T-helper 1 cell (primary cell): ENCODE measurements at places on chromosomes 12 and 14.

DNA sequence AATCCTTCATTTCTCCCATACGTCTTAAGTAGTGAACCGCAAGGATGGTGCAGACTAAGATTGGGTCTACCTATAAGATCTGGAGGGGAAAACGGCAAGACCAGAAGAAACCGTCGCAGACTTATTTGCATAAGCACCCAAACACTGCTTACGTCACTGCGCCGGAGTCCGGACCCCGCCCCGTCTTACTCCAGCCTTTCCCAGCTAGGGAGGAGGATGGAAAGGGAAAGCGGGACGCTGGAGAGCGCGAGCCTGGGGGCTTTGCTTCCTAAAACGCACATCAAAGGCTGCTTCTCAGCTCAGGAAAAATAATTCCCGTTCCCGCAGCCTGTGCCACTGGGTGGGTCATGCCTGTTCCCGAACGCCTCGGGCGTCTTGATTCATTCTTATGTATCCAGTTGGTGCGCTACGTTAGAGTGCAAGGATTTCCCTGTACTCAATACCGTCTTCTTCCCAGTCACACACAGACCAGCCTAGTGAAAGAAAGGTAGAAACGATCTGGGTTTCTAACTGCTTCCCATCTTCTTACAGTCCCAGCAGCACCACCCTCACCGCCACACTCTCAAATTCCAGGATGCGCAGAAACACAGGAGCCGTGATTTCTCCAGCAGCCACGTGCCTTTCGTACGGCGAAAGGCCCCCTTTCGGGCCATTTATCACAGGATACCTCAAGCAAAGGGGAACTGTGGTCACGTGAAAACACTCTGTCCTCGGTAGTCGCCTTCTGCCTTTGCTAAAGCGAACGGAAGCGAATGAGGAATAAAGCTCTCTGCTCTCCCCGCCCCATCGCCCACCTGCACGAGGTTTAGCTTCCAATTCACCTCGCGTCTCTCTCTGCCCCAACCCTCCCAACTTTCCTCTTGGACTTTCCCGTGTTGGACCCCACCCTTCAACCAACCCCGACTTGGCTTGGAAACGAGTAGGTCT is 1.1 kb downstream of the SLC6A15 start:
- DNase-seq, result no peak

DNA sequence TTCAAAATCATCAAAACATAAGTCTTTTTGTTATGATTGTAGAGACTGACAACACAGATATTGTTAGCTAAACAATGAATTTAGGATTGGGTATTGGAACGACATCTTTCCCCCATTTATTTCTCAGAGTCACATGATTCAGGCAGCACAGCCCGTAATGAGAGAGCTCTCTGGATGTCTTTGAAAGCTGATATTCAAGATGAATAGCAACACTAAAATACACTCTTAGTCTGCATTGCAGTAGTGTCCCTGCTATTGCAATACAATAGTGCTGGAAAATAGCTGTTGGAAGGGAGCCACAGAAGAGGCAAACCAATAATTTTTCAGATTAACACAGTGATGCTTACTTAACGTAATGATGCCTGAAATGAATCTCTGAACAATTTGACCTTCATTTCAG is 9.9 kb downstream of the GTSF1 start:
- no peak for DNase-seq

DNA sequence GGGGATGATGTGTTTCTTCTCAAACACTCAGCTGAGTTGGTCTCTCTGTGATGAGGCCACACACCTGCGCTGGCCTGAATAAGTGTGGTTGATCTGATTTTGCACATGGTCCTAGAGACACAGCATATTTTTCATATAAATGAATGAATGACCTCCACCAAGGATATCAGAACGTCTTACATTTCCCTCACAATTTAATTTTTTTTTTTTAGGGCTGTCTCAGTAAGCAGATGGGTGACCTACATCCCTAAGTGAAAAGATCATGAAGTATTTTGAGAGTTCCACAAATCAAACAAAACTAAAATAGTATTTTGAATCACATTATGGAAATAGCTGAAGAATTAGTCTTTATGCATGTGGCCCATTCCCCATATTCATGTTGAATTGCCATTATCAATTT is 333.7 kb upstream of the TMTC1 start:
- DNase-seq, result no peak

GRCh38 chr12:124715121-124715990 is 147.9 kb upstream of the NCOR2 start:
- no peak for DNase-seq

DNA sequence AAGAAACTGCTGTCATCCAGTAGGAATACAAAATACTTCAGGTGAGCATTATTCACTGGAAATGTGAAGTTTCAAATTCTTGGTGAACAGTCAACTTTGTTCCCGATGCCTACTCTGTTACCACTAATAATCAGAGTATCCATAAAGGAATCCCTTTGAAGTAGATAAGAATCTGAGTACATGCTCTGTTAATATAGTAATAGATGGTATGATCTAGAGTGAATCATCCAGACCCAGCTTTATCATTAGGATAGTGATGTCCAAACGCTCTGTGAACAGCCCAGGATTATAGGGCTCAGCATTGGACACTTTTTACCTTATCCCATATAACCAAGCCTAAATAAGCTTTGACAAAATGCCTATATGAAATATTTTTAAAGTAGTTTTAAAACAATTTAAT is 33.3 kb downstream of the PPP2R3C start:
- DNase-seq, result no peak

DNA sequence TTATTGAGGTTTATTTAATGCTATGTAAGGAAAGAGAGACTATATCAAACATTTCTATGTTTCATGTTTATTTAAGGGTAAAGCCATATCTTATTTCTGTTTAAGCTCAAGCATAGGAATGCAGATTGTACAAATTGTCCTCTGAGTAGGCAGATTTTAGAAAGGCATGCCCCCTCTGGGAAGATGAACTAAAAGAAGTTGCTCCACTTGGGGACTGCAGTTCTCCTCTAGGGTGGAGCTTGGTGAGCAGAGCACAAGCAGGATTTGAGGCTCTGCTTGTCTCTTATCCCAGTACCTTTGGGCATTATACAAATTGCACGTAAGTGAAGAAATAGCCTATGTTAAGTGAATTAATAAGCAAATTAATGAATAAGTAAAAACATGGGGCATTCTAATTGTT is 96.2 kb upstream of the PDE3A start:
- DNase-seq, result no peak

GRCh38 chr12:21456291-21456780 is 18.9 kb downstream of the PYROXD1 start:
- peak; percentile 85 for DNase-seq

DNA sequence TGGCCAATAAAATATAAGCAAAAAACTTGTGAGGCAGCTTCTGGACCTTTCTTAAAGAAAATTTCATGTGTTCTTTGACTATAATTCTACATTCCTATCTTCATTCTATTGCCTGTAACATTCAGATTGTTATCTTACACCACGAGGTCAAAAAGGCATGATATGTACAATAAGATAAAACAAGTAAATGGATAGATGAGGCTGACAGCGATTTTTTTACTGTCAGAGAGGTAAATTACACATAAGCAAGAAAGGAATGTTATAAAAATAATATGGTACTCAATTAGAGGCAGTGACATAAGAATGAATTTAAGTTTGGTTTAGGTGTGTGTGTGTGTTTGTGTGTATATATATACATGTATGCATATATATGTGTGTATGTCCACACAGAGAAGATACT is 660.0 kb downstream of the C12orf50 start:
- no peak for DNase-seq

GRCh38 chr12:93347054-93347785 is 30.5 kb upstream of the NUDT4 start:
- DNase-seq, result no peak

DNA sequence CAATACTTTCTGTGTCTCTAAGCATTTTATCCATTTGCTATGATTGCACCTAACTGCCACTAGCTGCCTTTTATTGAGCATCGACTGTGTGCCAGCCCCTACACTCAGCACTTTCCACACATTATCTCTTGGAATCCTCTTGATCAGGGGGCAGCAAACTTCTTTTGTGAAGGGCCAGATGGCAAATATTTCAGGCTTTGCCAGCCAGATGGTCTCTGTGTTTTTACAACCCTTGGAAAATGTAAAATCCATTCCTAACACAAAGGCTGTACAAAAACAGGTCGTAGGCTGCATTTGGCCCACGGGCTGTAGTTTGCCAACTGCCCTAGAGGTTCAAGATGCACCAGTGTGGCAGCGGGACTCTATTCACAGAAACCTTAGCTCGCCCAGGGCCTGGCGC is 19.5 kb downstream of the FOXN4 start:
- DNase-seq, result no peak

DNA sequence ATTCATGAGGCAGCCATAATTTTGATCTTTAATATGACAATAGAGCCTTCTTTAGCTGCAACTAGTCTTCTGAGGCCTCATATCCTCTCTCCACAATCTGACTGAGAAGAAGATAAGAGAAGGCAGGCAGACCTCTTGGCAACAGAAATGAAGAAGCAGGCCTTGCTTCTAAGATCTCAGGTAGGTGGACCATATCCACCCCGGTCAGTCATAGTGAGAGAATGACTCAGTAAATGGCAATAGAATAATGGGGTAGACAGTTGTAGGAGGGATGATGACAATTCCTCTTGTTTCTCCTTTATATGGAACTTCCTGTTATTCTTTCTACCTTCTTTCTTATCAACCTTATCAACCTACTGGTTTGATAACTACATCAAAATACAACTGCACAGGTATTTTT is 246.7 kb upstream of the G2E3 start:
- DNase-seq, result no peak

GRCh38 chr14:82438436-82438835 is 904.8 kb upstream of the SEL1L start:
- DNase-seq, result no peak

- DNase-seq, result peak; percentile 24
Measured at GRCh38 chr14:75230140-75230792, 48.4 kb upstream of the FOS start.

- DNase-seq, result no peak
Measured at GRCh38 chr12:62078020-62078419, 182.2 kb upstream of the USP15 start.

GRCh38 chr12:2819810-2820209 is 7.3 kb downstream of the ITFG2 start:
- DNase-seq, result no peak

- no peak for DNase-seq
Measured at GRCh38 chr12:25119020-25119419, 75.9 kb downstream of the DNAI7 start.

GRCh38 chr12:108854451-108855283 is 2.7 kb downstream of the SSH1 start:
- no peak for DNase-seq

GRCh38 chr12:59927032-59927431 is 331.2 kb downstream of the SLC16A7 start:
- no peak for DNase-seq

GRCh38 chr12:39619660-39620433 is at the start of gene ABCD2:
Gene ABCD2, minus strand, starts transcription at chr12:39619803. Its CDS starts 188 bp downstream, at chr12:39619615.
- peak; percentile 68 for DNase-seq

DNA sequence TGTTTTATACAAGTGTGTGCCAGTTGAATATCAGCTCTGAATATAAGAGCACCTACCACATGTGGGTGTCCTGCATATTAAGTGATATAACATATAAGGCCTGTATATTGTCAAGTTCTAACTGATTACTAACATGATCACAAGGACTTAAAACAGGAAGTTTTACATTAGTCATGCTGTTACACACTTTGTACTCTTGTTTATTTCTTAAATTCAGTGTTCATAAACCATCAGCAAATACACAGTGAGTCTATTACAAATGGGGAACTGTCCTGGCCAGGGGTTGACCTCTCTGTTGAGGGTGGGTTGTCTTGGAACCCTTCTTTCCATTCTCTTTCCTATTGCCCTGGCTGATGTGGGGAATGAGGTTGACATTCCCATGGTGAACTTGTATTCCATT is 19.1 kb downstream of the HELB start:
- no peak for DNase-seq

GRCh38 chr14:57244106-57244505 is 24.6 kb downstream of the EXOC5 start:
- no peak for DNase-seq

DNA sequence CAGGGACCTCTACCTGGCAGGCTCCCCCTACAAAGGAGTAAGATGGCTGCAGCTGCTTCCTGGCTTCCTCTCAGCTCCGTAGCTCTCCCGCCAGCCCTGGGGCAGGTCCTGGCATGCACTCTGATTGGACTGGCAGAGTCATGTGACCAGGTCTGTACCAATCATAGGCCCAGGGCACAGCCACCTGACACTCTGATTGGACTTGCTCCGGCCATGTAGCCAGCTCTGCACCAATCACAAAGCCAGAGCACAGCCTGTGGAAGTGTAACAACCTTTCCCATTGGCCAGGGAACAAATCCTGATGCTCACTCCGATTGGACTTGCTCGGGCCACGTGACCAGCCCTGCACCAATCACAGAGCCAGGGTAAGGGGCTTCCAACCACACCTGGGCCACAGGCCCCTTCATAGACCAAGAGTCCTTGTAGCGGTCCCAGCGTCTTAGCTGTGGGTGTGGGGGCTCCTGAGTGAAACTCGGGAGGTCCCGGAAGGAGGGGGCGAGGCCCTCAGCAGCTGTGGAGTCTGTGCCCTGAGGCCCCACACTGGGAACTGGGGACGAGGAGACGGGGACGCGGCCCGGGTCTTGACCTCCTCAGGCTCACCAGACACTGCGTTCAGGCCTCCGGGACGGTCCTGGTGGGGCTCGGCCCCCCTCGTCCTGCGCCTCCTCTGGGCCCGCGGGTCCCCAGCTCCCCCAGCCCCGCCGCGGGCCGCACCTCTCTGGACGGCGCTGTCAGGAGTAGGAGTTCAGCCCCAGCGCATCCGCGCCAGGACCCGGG is 210.6 kb downstream of the ADGRD1 start:
- DNase-seq, result no peak

DNA sequence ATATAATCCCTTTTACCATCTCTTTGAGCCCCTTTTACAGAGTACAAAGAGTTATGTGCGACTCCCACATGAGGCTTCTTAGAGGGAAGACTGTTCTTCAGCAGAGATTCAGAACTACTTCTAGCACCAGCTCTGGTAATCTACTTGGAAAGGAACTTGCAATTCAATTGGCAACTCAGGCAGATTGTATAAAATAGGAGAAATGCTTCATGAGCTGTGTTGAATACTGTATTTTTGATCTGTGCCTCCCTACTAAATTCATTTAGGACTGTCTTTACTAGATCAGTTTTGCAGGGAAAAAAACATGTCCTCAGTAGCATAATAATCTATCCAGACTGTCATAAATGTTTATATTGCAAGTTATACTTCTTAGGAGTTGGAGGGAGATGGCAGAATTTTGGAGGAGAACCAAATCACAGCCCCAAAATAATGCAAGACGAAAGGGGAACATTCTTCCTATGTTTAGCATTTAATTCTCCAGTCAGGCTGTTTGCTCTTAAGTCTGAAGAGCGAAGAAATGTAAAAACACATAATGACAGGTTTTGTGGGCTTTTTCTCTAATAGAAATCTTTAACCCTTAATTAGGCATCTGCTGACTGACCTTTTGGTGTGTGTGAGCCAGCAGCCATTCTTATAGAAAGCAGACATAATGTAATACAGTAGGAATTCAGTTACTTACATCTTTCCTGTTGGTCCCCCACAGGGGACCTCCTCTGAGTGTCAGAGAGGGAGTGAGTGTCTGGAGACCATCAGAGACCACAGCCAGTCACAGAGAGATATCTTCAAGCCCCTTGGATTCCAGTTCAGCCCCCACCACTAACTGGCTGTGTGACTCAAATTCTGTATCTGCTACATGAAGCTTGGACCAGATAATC is 3.9 kb downstream of the ANO4 start:
- no peak for DNase-seq
